ENCODE measurements at places on chromosomes 11 and 22.

GRCh38 chr11:44927174-44927661, 23.5 kb downstream of the TP53I11 start:
- peak; percentile 81 for DNase-seq

DNA sequence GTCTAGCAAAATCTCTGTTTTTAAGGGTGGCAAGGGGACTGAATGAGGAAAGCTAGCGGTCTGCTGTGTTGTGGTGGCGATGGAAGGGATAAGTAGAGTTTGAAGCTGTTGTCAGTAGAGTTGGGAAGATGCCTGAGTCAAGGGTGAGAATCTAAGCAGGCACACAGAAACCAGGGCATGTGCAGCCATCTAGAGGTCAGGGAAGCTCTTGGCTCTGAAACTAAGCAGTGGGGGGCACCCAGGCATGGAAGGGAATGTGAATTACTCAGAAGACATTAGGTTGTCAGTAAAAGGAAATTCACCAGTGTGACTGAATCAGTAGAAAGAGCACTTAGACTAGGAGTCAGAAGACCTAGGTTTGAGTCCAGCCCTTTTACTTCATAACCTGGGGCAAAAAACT, 15.4 kb downstream of the BMAL1 start:
- no peak for DNase-seq

DNA sequence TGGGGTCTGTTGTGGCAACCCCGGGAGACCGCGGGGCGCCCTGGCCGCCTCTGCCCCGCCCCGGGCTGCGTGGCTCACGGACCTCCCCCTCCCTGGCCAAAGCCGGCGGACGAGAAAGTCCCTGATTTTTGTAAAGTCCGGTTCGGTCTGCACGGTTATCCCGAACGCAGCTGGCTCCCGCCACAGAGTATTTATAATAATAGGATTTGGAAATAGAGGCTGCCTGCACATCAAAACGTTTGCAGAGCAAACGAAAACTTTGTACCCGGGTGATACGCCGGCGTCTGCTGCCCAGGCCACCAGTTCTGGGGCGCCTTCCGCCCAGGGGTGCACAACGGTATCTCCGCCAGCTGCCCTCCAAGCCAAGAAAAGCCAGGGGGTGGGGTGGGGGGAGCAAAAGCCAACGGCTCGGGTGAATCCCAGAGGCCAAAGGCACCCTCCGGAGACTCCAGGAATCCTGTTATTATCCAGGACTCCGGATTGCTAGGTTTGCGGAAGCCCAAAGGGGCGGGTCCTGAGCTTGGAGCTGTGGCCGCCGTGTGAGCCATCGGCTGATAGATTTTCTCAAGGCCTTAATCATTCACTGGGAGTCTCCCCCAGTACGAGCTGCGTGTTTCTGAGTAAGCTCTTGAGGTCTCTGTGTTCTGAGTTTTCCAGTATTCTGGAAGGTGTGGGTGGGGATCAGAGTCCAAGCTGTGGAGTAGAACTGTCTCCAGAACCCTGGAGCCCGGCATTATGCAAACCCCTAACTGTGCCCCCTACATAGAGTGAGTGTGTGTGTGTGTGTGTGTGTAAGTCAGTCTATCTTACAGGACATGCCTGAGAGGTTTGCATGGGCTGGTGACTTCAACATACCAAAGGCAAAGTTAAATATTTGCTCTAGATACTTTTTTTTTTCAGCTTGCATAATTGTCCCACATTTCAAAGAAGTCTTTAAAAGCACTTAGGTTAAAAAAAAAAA, 673 bp upstream of the SHANK2 start:
- no peak for DNase-seq

GRCh38 chr11:62461740-62462507, 43.1 kb downstream of the SCGB1A1 start:
- no peak for DNase-seq

- DNase-seq = no peak
These were observed 126.5 kb downstream of the RASSF10 start for GRCh38 chr11:13135385-13136271.

- peak; percentile 47 for DNase-seq
These were observed 1.2 kb upstream of the B3GAT1 start for GRCh38 chr11:134413043-134413825.

GRCh38 chr11:134358165-134358855, 26.5 kb downstream of the GLB1L2 start:
- no peak for DNase-seq

DNA sequence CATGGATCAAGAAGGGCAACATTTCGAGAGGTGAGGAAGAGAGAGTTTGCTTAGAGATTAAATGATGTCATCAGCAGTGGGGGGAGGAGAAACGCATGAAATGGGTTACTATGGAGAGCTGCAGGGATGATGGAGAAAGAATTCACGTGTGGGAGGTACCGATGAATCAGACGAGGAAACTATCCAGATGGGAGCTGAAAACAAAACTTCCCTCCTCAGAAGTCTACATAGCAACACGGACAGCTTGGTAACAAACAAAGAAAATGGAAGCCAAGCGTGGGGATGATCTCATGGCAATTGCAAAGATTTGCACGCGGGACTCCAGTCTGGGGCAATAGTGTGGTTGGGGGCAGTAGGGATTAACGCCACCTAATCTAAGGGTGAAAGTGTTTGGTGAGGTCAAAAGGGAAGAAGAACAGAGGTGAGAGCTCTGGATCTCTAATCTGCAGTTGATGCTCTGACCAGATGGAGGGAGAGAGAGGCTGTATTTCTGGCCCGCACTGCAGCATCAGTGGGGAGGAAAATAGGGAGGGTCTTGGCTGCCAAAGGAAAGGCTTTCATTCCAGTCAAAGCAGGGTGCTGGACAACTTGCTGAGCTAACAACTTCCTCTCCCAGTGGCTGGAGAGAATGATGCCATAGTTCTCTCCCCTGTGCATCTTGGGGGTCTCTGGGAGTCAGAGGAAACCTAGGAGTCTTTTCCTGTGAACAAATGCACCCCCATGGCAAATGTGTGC, 43.4 kb upstream of the CSNK2A3 start:
- DNase-seq = no peak

GRCh38 chr11:9273376-9274336, 8.5 kb upstream of the DENND5A start:
- DNase-seq = no peak

Data from sciatic nerve (tissue), 2 donors.